ENCODE measurements at places on chromosomes 7 and 10.

DNA sequence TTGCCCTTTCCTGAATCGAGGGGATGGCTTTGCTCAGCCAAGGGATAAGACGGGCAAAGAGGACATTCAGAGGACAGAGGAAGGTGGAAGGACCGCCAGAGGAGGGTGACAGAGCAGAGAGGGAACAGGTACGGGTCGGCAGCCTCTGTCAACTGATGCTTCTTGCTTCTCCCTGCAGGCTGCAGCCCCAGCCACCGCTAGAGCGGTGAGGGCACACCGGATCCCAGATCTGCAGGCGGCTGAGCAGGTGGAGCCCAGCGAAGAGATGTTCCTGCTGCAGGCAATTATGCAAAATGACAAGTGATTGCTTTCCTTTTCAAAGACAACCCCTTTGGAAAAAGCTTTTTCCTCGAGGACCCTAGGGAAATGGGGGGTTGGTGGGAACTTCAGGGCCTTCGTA is 181.9 kb upstream of the ANKRD30A start:
- no peak for DNase-seq

DNA sequence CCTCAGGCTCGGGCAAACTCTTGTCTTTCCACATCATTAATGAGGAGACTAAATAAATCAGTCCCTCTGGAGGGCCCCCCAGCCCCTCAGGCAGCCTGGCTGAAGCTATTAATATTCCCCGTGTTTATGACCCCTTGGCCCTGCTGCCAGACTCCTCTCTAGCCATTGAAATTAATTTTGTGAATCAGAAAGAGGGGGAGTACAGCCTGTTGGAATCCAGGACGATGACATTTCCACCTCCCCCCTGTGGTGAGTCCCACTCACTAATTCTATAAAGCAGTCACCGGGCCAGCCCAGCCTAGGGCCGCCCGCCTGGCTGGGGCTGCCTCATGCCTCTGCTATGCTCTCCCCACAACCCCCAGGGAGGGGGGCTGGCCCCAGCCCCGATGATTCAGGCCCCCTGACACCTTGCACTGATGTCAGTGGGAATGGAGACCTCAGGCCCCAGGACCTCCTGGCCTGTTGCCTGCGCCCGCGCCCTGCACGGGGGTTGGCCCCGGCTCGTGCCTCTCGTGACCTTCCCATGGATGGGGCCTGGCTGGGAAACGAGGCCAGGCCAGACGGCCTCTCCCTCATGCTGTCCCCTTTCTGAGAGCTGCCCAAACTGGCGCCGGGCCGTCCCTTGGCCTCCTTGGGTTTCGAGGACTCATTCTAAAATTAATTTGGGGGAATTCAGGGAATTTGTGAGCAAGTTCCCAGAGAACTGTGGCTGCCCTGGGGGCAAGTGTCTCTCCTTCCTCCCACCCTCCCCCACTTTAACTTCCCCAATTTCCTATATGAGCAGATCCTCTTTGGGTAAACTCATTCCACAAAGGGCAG is 34.0 kb downstream of the TMEM270 start:
- DNase-seq, result no peak

GRCh38 chr7:142469696-142470543 is 212.1 kb upstream of the PRSS58 start:
- DNase-seq, result no peak

DNA sequence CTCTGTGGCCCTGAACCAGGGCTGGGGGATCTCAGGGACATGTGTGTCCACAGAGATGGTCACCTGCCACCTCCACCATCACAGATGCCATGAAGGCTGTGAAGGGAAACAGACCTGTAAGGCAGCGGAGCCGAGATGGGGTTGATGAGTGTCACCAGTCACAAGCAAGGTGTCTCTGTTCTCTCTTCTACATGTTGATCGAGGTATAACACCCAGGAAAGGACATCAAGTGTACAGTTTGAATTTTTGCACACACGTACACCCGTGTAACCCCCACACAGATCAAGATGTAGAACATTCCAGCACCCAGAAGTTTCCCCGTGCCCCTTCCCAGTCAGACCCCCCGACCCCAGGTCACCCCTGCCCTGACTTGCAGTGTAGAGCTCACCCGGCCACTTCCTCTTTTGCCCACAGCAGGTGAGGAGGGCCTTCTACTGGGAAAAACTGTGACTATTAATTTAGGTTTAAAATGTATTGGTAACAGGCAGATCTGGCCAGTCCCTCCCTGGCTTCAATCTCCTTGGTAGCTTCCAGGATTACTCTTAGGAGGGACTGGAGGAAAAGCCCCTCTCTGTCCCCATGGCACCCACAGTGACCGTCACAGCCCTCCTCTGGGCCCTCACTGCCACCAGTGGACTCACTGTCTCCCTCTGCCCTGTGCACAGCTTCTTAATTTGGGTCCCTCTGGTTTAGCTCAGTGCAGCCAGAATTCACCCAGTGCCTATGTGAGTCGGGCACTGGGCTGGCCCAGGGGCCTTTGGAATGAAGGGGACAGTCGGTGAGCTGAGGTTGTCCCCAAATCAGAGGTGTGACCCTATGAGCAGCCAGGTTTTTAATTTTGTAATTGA is 108.2 kb downstream of the LHPP start:
- no peak for DNase-seq

GRCh38 chr7:79723833-79724618 is 270.6 kb upstream of the MAGI2 start:
- no peak for DNase-seq

DNA sequence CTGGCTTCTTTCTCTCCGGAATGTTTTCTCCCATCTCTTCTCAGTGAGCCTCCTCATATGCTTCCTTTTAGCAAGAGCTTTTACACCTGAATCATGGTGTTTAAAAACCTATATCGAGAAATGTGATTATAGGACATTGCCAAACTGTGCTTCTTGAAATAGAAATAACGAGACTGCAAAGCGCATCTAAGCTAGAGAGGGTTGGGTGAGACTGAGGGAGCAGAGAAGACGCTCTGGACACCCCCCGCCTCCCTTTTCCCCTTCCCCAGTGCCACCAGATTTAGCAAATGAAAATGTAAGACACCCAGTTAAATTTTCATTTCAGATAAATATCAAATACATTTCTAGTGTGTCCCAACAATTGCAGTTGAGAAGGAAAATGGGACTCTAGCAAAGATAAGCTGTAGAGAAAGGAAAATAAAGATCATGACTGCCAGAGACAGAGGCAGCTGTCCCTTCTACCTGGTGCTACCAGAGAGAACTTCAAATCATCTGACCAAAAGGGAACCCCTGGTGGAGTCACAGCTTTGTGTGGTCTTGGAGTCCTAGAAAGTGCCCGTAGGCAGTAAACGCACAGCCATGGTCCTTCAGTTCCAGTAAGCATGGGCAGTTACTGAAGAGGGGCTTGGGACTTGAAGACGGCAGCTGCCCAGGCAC is 14.6 kb downstream of the GSDME start:
- DNase-seq, result no peak

DNA sequence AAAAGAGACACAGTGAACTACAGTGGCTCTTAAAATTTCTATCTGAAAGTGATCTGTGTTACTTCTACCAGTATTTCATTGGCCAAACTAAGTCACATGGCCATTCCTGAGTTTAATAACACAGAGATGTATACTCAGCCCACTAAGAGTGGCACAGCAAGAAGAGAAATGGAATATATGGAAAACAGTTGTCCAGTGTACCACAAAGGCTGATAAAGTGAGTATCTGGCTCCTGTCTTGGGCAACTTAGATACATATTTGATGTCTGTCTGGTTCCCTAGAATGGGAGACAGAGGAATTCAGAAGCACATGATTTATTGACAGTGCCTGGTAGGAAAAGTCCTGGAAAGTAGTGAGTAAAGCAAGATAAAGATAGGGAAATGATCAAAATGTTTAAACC is 10.1 kb upstream of the PON1 start:
- no peak for DNase-seq

DNA sequence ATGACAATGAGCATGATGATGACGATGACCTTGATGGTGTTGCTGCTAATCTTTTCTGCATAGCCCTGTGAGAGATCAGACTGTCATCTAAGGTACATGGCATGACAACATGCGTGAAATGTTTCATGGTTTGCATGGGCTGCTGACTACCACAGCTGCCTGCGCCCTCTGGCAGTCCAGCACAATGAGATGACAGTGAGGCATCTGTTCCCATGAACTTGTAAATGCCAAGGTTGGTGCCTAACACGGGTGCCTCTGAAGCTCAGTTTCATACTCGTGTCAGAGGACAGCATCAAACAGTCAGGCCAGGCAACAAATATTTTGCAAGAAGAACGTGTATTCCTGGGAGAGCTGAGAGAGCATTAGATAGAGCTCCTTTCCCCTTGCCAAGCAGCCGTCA is 122.0 kb upstream of the PRKCQ start:
- DNase-seq, result no peak

- no peak for DNase-seq
Measured at GRCh38 chr7:15327001-15327400, 234.8 kb downstream of the AGMO start.

- DNase-seq, result no peak
Measured at GRCh38 chr7:133290676-133291333, 37.9 kb downstream of the EXOC4 start.

- no peak for DNase-seq
Measured at GRCh38 chr7:2358968-2359527, 4.4 kb downstream of the EIF3B start.

GRCh38 chr7:26103596-26103995 is 48.4 kb upstream of the NFE2L3 start:
- no peak for DNase-seq

- DNase-seq, result no peak
Measured at GRCh38 chr10:79155301-79156081, 86.7 kb downstream of the ZMIZ1 start.

GRCh38 chr10:114801411-114801813 is 20.2 kb upstream of the FHIP2A start:
- DNase-seq, result no peak

DNA sequence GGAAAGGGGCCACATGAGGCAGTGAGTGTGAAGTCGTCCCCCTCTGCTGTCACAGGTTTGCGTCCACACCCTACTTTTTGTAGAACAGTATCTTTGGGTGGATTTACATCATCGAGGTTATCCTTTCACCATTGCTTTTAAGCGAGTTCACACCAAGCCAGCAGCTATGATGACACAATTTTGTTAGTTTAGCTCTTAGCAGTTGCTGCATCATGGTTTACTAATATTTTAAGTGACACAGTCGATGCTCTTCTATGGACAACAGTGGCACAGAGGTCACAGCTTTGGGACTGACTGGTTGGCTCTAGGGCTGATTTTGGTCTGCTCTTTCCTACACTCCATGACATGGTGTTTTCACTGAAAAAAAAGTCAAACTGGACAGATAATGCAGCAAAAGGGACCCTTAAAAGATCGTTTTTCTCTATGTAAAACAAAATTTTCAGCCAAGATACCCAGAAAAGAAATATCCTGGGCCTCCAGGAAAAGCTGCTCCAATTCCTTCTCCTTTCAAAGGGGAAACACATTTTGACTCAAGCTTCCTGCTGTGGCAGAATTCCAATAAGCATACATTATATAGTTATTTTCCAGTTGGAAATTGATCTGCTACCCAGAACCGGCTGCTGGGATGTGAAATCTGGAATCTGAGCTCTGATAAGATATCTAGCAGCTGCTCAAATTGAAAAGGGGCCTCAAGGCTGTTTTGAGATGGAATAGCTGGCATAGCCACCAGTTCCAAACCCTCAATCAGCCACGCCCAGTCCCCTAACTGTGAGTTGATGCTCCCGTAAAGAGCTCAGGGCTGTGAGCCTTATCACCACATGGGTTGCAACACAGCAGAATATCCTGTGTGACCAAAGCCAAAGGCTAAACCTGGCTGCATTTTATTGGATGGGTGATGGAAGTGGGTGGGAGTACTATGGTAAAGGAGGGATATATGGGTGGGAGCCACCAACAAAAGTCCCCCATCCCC is 114.2 kb downstream of the SMURF1 start:
- DNase-seq, result no peak

GRCh38 chr7:156175003-156175402 is 362.7 kb upstream of the SHH start:
- no peak for DNase-seq

DNA sequence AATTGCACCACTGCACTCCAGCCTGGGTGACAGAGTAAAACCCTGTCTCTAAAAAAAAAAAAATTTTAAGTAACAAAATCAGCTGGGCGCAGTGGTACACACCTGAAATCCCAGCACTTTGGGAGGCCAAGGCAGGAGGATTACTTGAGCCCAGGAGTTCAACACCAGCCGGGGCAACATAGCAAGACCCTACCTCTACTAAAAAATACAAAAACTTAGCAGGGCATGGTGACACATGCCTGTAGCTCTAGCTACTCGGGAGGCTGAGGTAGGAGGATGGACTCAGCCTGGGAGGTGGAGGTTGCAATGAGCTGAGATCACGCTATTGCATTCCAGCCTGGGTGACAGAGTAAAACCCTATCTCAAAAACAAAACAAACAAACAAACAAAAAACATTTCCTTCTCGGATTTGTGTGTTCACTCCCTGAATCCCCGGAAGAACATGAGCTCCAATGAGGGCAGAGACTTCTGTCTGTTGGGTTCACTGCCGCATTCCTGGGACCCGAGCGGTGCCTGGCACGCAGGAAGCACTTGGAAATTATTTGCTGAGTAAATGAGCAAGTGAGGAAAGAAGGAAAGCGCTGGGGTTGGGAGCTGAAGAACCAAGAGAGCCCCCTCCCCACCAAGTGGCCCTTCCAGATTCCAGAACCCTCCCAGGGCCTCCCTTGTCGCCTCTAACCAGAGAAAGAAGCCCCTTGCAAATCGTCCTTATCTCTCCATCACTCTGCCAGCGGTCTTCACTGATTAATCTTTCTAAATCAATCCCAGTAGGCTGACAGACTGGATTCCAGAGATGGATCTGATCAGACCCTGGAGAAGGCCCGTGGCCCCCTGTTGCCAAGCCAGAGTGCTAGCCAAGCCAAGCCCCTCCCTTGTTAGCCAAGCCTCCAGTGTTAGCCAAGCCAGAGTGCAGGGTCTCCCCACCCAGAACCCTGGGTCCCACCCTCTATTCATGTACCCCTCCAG is 6.2 kb downstream of the TNRC18 start:
- DNase-seq, result no peak

DNA sequence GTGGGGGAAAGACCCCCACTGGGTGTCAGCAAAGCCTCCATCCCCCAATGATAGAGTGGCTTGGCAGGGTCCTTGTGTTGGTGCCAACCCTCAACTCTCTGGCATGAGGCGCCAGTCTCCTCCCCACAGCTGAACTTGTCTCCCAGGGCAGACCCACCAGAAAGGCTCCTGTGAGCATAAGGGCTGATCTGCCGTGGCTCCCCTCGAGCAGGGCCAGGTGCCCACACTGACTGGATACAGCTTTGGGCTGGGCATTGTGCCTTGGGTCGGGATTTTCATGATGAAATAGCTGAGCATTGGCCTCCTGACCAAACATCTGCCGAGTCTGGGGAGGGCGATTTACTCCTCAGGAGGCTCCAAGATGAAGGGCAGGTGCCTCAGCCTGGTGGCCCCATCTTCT is 68.1 kb upstream of the NPTX2 start:
- DNase-seq, result no peak

GRCh38 chr7:2441430-2442058 is 34.7 kb downstream of the GRIFIN start:
- DNase-seq, result no peak

- DNase-seq, result no peak
Measured at GRCh38 chr10:88194041-88194887, 330.8 kb downstream of the PTEN start.

DNA sequence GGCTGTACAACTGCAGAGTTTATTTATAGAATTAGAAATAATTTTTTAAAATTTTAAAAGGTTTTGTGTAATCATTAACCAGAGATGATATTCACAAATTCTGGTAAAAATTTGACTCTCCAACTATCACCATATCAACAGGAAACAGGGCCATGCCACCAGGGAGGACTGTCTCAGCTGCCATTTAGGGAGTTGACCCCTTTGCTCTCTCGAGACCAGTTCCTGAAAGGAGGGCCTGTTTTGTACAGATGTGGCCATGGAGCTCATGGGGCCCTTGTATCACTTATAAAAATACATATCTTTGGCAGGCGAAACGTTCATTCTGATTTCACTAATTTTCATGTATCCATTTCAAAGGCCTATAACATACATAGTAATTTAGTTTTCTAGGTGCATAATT is 20.3 kb downstream of the H2AZ2 start:
- no peak for DNase-seq
